ENCODE measurements at places on chromosomes 3 and 15. TPM values are rescaled to one million over a fixed set of nuclear protein-coding genes. Genes with fewer than 3 reads are reported as not detected.
A peak's percentile ranks its signal among the peaks of the same experiment; 100 is the strongest.

Gene BOC
- total RNA-seq: 2.8 TPM

Gene PPARG
- 1.3 TPM for total RNA-seq

Gene TTC21A
- total RNA-seq: not detected

DNA sequence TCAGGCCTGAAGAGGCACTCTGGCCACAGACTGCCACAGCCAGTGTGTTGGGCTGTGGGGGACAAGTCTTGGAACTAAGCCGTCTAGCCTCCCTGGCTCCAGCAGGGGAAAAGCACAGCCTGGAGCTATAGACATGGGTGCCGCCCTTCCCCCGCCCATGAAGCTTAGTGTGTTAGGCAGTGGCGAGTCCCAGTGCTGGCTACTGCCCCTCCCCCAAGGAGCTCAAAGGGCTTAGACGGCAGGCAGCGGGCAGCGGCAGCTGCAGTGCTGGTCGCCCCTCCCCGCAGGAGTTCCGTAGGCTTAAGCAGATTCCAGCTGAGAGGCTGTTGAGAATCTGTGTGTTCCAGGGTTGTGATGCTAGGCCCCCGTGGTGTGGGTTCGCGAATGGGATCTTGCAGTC lies 135.8 kb upstream of the RORA start:
- H3K4me1 ChIP-seq: no peaks in the 10 kb centered on the region
- no peaks in the 10 kb centered on the region for H3K27me3 ChIP-seq
- DNase-seq: no peak
- H3K36me3 ChIP-seq: no peaks in the 10 kb centered on the region
- H3K27ac ChIP-seq: no peak overlapping the region

DNA sequence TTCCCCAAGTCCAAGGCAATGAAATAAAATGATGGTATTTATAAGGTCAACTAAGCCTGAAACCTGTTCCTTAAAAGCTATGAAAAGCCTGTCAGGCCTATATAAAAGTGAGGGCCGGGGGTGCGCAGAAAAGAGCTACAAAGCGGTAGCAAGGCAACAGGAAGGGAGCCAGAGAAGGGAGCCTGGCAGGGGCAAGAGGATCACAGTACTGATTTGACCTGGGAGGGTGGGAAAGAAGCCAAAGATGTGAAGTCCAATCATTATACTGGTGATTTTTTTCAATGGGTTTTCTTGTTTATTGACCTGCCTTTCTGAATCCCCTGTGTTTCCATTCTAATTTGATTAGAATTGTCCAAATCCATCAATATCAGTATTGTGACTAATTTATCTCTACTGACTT lies 64.3 kb upstream of the STT3B start:
- no peak overlapping the region for H3K4me3 ChIP-seq
- H3K4me1 ChIP-seq: no peaks in the 10 kb centered on the region
- H3K36me3 ChIP-seq: no peaks in the 10 kb centered on the region
- no peaks in the 10 kb centered on the region for H3K27me3 ChIP-seq
- H3K27ac ChIP-seq: no peak overlapping the region
- no peak for DNase-seq

DNA sequence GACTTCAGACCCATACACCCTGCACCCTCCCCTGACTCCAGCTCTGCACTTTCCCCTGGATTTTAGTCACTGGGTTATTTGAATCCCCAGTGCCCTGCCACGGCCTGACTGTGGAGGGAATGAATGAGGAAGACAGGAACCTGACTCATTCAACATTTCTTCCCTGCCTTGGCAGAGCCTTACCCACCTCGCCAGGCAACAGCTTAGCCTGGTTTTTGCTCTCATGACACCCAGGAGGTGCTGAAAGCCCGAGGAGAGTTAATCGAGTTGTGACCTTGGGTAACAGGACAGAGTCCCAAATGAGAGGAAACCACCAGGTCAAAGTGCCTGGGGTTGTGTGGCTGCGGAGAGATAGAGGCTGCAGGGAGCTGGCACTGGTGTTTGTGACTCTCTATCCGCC lies 128.3 kb downstream of the SMAD6 start:
- no peak overlapping the region for H3K27ac ChIP-seq
- no peak for DNase-seq
- H3K4me1 ChIP-seq: peaks cover 25% of the 10 kb centered on the region
- H3K27me3 ChIP-seq: no peaks in the 10 kb centered on the region
- no peaks in the 10 kb centered on the region for H3K36me3 ChIP-seq
- H3K4me3 ChIP-seq: no peak overlapping the region

DNA sequence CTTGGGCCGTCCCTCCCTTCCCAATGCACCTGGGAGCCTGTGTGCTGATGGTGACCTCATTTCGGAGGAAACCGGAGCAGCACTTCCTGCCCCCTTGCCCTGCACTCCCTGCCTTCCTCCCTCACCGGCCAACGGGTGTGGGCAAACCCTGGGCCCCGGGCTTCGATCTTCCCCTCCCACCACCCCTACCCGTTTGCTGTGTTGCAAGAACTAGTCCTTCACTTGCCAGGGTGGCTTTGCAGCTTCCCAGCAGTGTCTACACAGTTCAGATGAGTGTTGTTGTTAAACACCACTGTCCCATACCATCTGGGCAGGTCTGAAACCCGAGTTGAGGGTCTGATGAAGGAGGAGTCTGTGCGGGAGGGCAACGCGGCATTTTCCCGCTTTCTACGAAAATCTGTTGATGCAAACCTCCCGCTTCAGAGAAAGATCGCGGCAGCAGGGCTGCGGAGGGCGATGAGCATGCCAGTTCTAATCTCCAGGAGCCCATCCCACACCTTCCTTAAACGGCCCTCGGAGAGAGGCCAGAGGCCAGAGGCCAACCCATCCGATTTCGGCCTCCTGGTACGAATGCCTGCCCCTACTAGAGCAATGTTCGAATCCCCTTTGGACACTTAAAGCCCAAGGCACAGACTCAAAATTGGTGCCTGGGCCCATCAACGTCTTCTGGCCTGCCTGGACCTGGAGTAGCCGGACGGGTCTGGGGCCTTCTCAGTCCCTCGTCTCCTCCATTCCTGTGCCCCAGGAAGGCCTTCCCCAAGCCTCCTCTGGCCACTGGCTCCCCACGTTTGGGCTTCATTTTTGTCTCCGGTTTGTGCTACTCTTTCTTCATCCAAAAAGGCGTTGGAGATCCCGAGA lies 35.7 kb upstream of the POLG start:
- H3K4me1 ChIP-seq: peaks cover 17% of the 10 kb centered on the region
- H3K36me3 ChIP-seq: no peaks in the 10 kb centered on the region
- no peak for DNase-seq
- H3K27ac ChIP-seq: no peak overlapping the region
- peaks cover 96% of the 10 kb centered on the region for H3K27me3 ChIP-seq
- H3K4me3 ChIP-seq: no peak overlapping the region

- H3K36me3 ChIP-seq: no peaks in the 10 kb centered on the region
- H3K27me3 ChIP-seq: peaks cover 28% of the 10 kb centered on the region
- no peak overlapping the region for H3K4me3 ChIP-seq
- H3K27ac ChIP-seq: no peak overlapping the region
- no peak for DNase-seq
Measured at GRCh38 chr15:40846841-40847222, 3.0 kb downstream of the SPINT1 start.

DNA sequence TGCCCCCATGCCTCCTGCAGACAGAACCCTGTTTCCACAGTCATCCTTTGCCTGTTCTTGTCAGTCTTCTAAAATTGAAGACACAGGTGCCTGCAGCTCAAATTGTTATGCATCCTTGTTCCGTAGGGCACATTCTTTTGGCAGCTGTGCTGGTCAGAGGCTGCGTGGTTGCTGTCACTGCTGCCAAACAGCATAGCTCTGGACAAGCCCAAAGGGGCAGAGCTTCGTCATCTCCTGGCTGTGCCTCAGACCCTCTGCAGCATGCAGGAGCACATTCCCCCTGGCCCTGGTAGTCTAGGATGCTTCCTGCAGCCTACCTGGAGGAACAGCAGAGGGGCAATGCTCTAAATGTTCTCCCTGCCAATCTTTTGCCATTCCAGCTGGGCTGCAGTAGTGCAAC lies 2.1 kb upstream of the FBXL22 start:
- H3K27ac ChIP-seq: no peak overlapping the region
- H3K4me3 ChIP-seq: no peak overlapping the region
- no peaks in the 10 kb centered on the region for H3K27me3 ChIP-seq
- no peak for DNase-seq
- peaks cover 32% of the 10 kb centered on the region for H3K36me3 ChIP-seq

DNA sequence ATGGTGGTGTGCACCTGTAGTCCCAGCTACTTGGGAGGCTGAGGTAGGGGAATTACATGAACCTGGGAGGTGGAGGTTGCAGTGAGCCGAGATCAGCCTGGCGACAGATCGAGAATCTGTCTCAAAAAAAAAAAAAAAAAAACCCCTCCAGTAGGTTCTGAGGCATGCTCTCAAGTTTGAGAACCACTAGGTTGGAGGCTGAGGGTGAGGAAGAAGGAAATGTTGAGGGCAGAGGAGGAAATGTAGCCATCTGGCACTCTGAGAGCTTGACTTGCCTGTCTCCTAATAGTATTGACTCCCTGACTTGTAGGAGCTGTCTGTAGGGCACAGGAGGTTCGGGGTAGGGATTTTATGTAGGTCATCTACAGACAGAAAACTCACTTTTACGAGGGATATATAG lies 204.6 kb downstream of the OPA1 start:
- no peak for DNase-seq
- no peaks in the 10 kb centered on the region for H3K27me3 ChIP-seq
- no peak overlapping the region for H3K4me3 ChIP-seq
- no peaks in the 10 kb centered on the region for H3K36me3 ChIP-seq

GRCh38 chr15:55361048-55361447 lies 42.0 kb downstream of the PIGB start:
- no peaks in the 10 kb centered on the region for H3K36me3 ChIP-seq
- H3K4me1 ChIP-seq: no peaks in the 10 kb centered on the region
- no peak overlapping the region for H3K27ac ChIP-seq
- H3K27me3 ChIP-seq: no peaks in the 10 kb centered on the region
- DNase-seq: no peak

GRCh38 chr3:196867155-196867506 lies 589 bp upstream of the SENP5 start:
- peaks cover 15% of the 10 kb centered on the region for H3K4me1 ChIP-seq
- H3K4me3 ChIP-seq: peak overlapping the region; percentile 95
- H3K27me3 ChIP-seq: no peaks in the 10 kb centered on the region
- peaks cover 17% of the 10 kb centered on the region for H3K36me3 ChIP-seq
- DNase-seq: no peak

- H3K36me3 ChIP-seq: no peaks in the 10 kb centered on the region
- no peak for DNase-seq
- H3K4me3 ChIP-seq: no peak overlapping the region
- H3K27ac ChIP-seq: no peak overlapping the region
Measured at GRCh38 chr3:25385807-25386460, 42.1 kb upstream of the RARB start.

GRCh38 chr3:110069761-110070160 lies 732.4 kb upstream of the DPPA4 start:
- H3K4me1 ChIP-seq: no peaks in the 10 kb centered on the region
- no peak for DNase-seq
- H3K4me3 ChIP-seq: no peak overlapping the region
- H3K36me3 ChIP-seq: no peaks in the 10 kb centered on the region

GRCh38 chr3:20057612-20058180 lies 17.4 kb downstream of the KAT2B start:
- DNase-seq: no peak
- no peak overlapping the region for H3K27ac ChIP-seq
- H3K36me3 ChIP-seq: no peaks in the 10 kb centered on the region
- H3K27me3 ChIP-seq: no peaks in the 10 kb centered on the region
- no peaks in the 10 kb centered on the region for H3K4me1 ChIP-seq

- H3K36me3 ChIP-seq: no peaks in the 10 kb centered on the region
- no peak overlapping the region for H3K27ac ChIP-seq
- H3K27me3 ChIP-seq: no peaks in the 10 kb centered on the region
- DNase-seq: no peak
- H3K4me3 ChIP-seq: no peak overlapping the region
Measured at GRCh38 chr3:66795365-66795764, 202.7 kb upstream of the KBTBD8 start.

DNA sequence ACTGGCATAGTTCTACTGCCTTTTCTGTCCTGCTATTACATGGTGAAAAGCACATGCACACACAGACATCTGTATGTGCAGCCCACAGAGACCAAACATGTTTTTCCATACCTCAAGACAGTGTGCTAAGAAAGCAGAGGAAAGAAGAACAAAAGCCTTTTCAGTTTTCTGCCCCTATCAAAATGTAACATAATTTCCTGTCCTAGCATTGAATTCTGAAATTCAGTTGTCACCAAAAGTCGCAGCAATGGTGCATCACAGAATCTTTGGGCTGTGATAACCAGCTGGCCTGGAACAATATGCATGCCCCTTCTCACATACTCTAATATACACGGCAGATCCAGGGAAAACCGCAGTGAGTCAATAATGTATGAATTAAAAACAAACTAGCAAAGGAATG lies 153.8 kb upstream of the RAP2B start:
- no peak for DNase-seq
- no peaks in the 10 kb centered on the region for H3K4me1 ChIP-seq
- no peak overlapping the region for H3K27ac ChIP-seq
- no peak overlapping the region for H3K4me3 ChIP-seq
- H3K27me3 ChIP-seq: no peaks in the 10 kb centered on the region
- H3K36me3 ChIP-seq: no peaks in the 10 kb centered on the region

GRCh38 chr3:131277836-131278497 lies 103.6 kb upstream of the NUDT16 start:
- H3K4me1 ChIP-seq: no peaks in the 10 kb centered on the region
- DNase-seq: peak; percentile 2
- no peak overlapping the region for H3K4me3 ChIP-seq
- H3K36me3 ChIP-seq: no peaks in the 10 kb centered on the region
- no peaks in the 10 kb centered on the region for H3K27me3 ChIP-seq
- H3K27ac ChIP-seq: no peak overlapping the region

DNA sequence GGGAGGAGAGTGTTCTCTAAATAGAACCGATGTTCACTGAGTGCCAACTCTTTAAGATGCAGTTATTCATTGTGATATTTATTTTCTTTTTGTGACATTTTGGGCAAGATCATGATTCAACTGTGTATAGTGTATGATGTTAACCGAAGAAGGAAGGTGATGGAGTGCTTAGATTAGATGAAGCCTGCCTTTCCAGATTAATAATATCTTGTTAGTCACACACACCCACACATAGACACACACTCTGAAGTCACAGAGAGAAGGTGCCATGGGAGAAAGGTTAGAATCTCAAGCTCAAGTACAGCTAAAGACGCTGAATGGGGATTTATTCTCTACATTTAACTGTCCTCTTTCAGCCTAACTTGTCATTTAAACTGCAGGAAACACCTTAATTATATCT lies 77.0 kb downstream of the SLC9A9 start:
- no peaks in the 10 kb centered on the region for H3K36me3 ChIP-seq
- H3K4me3 ChIP-seq: no peak overlapping the region
- H3K27me3 ChIP-seq: no peaks in the 10 kb centered on the region
- no peaks in the 10 kb centered on the region for H3K4me1 ChIP-seq
- no peak overlapping the region for H3K27ac ChIP-seq

- H3K27ac ChIP-seq: peak overlapping the region; percentile 32
- peak overlapping the region; percentile 60 for H3K4me3 ChIP-seq
- DNase-seq: no peak
- H3K36me3 ChIP-seq: no peaks in the 10 kb centered on the region
- peaks cover 22% of the 10 kb centered on the region for H3K4me1 ChIP-seq
Measured at GRCh38 chr3:158801201-158801600, 653 bp upstream of the MFSD1 start.

DNA sequence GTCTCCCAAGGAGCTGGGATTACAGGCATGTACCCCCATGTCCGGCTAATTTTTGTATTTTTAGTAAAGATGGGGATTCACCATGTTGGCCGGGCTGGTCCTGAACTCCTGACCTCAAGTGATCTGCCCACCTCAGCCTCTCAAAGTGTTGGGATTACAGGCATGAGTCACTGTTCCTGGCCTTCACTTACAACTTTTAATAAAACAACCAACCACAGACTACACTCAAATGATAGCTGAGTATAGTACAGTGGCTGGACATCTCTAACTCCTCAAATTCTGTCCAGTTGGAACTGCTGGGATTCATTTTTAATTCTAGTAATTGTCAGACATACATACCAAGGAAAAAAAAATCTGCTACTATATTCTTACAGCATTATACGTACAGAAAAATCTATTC lies 71.0 kb downstream of the PBRM1 start:
- no peaks in the 10 kb centered on the region for H3K4me1 ChIP-seq
- H3K4me3 ChIP-seq: no peak overlapping the region
- H3K27ac ChIP-seq: no peak overlapping the region
- H3K27me3 ChIP-seq: no peaks in the 10 kb centered on the region
- peaks cover 72% of the 10 kb centered on the region for H3K36me3 ChIP-seq
